ENCODE measurements at places on chromosomes 13 and 19.

DNA sequence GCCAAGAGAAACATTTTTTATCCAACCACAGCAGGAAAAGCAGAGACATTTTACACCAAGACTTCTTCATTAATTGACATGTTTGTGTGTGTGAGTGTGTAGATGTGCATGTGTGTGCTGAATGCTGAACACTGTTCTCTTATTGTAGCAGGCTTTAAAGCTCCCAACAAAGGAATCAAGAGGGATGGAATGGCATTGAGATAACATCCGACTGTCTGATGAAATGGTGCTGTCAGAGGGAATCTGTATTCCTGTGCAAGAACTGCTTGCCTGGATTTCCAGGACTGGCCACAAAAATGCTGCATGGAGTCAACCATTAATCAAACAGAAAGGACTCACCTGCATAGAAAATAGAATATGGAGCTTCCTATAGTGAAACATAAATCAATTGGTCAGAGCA, 354.0 kb downstream of the UQCRFS1 start:
- DNase-seq, result no peak

DNA sequence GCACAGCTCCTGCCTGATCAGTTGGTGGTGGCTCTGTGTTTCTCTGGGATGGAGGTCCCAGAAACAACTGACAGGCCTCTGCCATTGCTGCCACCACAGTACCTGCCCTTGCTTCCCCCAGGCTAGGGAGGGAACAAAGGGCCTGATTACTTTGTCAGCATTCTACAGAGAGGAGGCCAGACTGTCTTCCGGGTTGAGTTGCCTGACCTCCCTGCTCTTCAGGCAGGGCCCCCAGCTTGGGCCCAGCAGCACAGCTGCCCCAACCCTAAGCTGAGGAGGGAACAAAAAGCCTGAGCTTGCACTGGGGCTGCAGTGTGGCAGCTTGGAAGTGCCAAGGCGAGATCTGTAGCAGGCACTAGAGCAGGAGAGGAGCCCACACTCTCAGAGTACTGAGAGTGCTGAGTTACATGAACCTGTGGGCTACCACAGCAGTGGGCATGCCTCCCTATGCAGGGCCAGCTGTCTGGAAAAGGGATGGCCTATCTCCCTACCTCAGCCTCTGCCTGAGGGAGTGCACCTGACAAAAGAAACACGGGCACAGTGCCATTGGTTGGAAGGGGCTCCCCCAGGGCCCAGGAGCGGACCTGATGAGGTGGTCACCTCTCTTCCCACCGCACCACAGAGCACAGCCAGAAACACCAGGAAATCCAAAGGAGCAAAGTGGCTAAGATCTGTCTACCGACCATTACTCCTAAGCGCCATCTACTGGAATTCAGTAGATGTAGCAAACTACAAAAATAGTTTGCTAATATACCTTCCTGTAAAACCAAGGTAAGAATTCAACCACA, 24.4 kb downstream of the SLC25A15 start:
- no peak for DNase-seq

GRCh38 chr19:29928831-29929230, 13.2 kb upstream of the URI1 start:
- DNase-seq, result no peak

DNA sequence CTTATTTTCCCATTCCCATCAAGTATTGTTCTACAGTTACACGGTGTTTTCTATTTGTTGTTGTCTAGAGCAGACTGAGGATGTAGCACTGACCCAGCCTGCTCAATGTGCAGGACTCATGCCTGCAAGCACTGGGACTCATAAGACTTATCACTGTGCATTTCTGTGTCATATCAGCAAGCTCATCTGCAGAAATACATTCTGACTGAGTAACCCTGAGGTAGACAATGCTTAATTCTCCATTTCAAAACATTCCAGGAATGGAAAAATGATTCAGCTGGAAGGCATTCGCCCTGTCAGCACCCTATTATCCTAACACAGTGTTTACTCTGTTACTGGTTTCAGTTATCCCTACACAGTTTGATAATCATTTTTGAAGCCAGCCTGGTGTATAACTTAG, 2506.4 kb downstream of the PCDH9 start:
- DNase-seq, result no peak

GRCh38 chr19:45518469-45518826, 11.2 kb downstream of the VASP start:
- no peak for DNase-seq

DNA sequence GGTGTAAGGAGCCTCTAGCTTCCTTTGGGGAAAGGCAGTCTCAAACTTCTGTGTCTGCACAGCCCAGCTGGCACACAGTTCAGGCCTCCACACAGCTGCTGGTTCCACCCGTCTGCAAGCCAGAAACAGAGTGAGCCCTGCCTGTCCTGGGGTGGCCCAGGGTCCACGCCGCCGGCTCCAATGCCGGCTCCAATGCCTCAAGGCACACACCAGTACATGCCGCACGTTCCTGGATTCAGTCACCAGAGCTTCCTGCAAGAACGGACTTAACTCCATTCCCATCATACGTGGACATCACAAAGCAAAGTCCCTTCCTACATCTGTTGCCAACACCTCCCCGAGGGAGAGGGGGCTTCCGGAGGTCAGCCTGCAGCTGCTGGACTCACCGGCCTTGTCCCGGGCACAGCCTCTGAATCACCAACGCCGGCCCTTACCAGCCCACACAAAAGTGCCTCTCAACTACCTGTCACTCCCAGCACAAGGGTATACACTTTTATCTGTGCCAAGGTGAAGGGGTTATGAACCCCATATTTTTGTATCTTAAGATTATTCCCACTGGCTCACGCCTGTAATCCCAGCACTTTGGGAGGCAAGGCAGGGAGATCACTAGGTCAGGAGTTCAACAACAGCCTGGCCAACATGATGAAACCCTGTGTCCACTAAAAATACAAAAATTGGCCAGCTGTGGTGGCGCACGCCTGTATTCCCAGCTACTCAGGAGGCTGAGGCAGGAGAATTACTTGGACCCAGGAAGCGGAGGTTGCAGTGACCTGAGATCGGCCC, 8.5 kb downstream of the SH3GL1 start:
- DNase-seq, result no peak

- DNase-seq, result no peak
These were observed 44.6 kb downstream of the ZNF787 start for GRCh38 chr19:56076498-56076897.

DNA sequence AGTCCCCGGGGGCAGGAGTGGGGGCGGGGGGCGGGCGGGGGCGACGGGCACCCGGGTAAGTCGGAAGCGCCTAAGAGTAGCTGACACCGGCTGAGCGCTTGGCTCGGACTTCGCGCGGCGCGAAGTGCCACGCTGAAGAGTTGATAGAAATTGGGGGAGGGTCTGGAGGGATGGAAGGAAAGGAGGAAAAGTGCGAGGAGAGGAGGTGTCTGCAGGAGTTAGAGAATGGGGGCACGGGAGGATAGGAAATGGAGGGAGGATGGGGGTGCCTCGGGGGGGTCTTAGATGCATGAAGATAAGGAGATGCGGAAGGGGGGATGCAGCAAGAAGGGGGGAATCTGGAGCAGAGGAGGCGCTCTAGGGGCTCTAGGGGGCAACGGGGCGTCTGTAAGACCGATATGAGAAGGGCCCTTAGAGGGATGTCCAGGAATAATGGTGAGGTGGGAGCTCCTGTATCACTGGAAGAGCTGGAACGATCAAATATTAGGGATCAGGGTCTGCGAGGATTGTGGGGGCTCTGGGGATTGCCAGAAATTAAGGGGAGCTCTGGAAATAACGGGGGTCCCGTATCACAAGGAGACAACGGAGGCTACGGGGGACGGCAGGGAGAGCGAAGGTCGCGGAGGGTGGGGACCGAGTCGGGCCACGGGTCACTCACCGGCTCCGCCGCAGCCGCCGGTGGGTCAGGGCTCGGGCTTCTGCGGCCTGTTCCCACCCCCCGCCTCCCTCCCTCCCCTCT, at the start of gene MYPOP:
MYPOP (minus strand) TSS at position 702 of the 739 bp plus-strand sequence. CDS start 840 bp downstream, outside the sequence.
- no peak for DNase-seq

GRCh38 chr13:46951516-46951915, 54.7 kb upstream of the HTR2A start:
- DNase-seq, result no peak

DNA sequence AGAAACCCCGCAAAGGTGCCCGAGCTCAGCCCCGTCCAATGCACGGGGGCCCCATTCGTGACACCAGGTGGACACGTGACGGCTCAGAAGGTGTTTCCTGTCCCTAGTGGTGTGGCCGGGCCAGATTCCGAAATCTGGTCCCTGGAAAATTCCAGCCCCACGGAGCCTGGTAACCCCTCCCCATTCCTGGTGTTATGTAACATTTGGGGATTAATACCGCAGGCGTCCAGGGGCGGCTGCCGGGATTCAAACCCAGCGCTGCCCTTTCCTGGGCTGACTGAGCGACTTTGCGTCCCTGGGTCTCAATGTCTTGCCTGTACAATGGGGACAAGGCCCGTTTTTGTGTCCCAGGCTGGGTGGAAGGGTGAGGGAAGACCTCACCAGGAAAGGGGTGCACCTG, 1.0 kb upstream of the PLK5 start:
- DNase-seq, result no peak

- no peak for DNase-seq
These were observed 40.5 kb downstream of the GATAD2A start for GRCh38 chr19:19445911-19446361.

GRCh38 chr19:46147791-46148288, at the start of gene IGFL2:
TSS of gene IGFL2 (plus strand) at chr19:46148238. CDS start at chr19:46148279, 41 bp downstream.
- no peak for DNase-seq

DNA sequence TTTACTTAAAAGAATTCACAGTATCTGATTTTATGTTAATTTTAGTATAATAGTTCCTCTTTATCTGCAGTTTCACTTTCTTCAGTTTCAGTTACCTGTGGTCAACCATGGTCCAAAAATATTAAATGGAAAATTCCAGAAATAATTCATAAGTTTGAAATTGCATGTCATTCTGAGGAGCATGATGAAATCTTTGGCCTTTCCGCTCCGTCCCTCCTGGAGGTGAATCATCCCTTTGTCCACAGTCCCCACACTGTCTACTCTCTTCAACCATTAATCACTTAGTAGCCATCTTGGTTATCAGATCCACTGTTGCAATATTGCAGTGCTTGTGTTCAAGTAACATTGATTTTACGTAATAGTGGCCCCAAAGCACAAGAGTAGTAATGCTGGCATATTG, 26.9 kb downstream of the SLITRK6 start:
- DNase-seq, result no peak

DNA sequence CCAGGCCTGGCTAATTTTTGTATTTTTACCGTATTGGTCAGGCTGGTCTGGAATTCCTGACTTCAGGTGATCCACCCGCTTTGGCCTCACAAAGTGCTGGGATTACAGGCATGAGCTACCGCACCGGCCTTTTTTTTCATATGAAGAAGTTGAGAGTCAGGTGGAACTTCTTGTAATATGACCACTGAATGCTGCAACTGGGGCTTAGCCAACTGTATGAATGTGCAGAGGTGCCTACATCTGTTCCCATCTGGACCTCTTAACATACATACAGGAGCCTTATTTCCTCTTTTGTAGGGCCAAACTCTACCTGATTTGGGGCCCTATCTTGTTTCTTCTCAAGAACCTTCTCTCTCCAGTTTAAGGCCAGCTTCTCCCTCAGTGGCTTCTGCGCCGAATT, 11.9 kb upstream of the GGACT start:
- no peak for DNase-seq

- no peak for DNase-seq
These were observed 178.7 kb upstream of the PCDH9 start for GRCh38 chr13:67408798-67409197.

GRCh38 chr13:19519049-19519448, 42.3 kb downstream of the TPTE2 start:
- DNase-seq, result no peak

GRCh38 chr13:111228262-111229144, 91.9 kb upstream of the TEX29 start:
- DNase-seq, result no peak

DNA sequence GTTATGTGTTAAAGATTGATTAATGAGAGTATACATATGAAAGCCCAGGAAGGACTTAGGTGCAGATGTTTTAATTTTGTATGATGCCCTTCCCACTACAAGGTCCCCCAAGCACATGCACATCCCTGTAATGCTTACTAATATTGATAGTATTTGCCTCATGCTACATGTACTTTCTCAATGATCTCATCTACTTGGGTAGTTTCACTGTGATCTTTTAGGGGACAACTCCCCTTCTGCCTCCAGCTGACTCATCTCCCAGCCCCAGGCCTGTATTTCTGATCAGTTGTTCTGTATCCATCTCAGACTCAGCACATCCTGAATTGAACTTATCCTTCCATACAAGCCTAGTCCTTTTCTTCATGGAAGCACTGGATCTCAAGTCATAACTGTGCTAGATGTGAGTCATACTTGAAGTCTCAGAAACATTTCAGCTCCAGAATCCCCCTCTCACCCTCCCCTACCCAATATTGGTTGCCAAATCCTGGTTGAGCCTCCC, 49.4 kb upstream of the INTS6 start:
- DNase-seq, result no peak

- DNase-seq, result no peak
These were observed 443.5 kb downstream of the HS6ST3 start for GRCh38 chr13:96533408-96533807.

DNA sequence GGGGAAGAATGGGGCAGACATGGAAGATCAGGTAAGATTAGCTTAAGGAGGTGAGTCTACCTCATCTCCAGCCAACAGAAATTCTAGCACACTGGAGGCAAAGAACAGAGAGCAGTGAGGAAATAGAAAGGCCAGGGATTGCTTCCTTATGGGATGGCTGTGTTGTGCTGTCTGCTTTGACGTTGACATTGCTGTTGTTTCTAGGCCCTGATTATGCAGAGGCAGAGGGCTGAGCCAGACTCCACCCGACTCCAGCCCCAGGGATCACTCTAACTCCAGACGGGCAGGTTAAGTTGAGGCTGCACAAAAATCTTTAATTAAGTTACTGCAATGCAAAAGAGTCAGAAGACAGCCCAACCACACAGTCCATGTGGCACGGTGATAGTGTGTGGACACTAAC, 24.1 kb downstream of the CRYL1 start:
- no peak for DNase-seq

DNA sequence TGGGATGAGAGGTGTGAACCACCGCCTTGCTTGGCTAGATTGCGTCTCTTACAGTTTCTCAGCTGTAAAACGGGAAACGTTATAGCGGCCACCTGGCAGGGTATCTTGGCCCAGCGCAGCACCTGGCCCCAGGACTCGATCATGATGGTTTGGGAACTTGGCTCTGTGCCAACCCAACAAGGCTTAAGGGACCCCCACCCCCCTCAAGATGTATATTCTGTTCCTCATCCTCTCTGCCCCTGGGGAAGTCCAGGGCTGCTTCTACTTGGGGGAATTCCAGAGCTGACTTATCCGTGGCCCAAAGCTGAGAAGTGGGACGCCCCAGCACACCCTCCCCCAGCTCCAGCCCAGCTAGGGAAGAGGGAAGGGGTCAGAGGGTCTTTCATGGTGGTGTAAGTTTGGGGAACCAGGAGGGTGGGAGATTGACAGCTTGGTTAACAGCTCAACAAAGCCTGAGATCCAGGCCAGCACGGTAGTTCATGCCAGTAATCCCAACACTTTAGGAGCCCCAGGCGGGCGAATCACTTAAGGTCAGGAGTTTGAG, 695 bp downstream of the ICAM1 start:
- DNase-seq, result no peak

GRCh38 chr19:4061683-4062418, 4.8 kb downstream of the ZBTB7A start:
- no peak for DNase-seq

- no peak for DNase-seq
These were observed 6.5 kb downstream of the EPSTI1 start for GRCh38 chr13:42985312-42986175.

- DNase-seq, result no peak
These were observed 18.7 kb upstream of the B3GNT3 start for GRCh38 chr19:17775991-17776803.
